ENCODE measurements at places on chromosomes 3 and 15.

DNA sequence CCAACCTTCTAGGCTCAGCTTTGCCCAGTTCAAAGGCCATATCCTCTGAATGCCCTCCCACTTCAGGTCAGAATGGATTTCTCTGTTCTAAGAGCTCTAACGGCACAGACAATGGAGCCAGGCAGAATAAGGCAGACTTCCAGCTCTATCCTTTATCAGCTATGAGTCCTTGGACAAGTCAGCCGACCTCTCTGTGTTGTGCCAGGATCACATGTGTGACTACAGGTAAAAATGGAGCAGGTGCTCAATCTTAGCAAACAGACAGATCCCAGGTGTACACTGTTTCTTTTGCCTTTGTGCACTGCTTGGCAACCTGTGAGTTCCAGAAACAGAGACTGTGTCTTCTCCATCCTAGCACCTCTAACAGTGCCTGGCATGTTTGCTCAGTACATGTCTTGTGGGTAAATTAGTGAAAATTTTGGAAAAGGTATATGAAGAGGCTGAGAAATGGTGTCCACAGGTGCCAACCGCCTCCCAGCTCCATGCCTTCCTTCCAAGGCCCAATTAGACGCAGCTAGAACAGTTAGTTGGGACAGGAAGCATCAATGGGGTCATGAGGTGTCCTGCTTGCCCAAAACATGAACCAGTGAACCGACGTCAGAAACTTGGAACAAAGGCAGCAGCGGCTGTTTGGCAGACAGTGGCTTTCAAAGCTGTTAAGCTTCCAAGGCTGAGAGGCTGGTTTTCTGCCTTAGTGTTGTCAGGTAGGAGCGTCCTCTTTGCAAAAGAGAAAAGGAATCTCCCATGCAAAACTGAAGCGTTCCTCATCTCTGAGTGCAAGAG is 28.7 kb downstream of the TLE3 start:
- DNase-seq: no peak

GRCh38 chr15:36898536-36899126 is 201.7 kb downstream of the MEIS2 start:
- no peak for DNase-seq

- peak; percentile 37 for DNase-seq
These were observed 85.8 kb downstream of the THBS1 start for GRCh38 chr15:39666677-39667076.

DNA sequence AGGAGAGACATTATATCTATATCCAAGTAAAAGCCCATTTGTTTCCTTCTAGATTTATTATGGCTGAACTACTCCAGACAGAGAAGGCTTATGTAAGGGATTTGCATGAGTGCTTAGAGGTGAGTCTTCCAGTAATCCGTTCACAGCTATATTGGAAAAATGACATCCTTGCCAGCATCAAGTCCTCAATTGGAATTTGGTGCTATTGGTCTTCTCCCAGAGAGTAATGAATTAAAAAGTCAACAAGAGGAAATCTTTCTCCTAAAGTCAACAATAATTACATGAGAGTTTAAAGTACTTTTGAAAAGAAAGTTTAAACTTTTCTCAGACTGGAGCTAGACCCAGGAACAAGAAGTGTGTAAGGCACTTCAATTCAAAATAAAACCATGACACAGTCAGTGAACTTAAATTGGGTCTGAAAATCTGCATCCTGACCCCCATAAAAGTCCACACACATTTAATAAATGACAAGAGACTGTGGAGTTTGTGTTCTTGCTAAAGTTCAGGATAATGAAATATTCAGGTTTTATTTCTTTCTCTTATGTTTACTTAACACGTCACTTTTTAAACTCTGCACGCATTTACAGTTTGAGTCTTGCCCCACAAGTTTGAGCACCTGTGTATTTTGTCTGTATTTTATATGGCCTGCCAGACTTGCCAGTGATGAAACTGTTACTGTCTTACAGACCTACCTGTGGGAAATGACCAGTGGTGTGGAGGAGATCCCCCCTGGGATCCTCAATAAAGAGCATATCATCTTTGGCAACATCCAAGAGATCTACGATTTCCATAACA is 268.2 kb upstream of the UMPS start:
- DNase-seq: no peak

DNA sequence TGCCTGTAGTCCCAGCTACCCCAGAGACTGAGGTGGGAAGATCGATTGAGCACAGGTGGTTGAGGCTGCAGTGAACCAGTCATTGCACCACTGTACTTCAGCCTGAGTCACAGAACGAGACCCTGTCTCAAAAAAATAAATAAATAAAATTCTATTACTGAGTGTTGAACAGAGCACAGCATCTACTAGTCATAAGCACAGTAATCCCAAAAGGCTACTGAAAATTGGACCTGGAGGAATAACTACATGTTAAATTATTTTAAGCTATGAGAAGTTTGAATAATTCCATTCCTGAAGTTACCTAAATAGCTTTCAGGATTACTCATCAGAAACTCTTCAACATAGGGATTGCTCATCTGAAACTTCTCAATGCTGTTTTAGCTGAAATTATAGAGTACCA is 43.4 kb downstream of the ARMC8 start:
- DNase-seq: peak; percentile 25

- DNase-seq: peak; percentile 51
These were observed 39.5 kb upstream of the FMN1 start for GRCh38 chr15:33234020-33234461.

DNA sequence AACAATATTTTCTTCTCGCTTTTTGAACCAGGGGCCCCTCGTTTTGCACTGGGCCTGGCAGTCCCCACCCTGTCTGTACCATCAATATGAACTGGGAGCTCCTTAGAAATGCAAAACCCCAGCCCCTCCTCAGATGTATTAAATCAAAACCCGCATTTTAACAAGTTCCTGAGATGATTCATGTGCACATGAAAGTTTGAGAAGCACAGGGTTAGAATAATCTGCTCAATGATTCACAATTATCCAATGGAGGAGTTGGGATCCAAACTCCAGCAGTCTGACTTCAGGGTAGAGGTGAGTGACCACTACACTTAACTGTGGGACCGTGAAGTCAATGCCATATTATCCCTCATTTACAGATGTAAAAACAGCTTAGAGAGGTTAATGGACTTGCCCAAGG is 256.4 kb downstream of the IGSF11 start:
- no peak for DNase-seq

DNA sequence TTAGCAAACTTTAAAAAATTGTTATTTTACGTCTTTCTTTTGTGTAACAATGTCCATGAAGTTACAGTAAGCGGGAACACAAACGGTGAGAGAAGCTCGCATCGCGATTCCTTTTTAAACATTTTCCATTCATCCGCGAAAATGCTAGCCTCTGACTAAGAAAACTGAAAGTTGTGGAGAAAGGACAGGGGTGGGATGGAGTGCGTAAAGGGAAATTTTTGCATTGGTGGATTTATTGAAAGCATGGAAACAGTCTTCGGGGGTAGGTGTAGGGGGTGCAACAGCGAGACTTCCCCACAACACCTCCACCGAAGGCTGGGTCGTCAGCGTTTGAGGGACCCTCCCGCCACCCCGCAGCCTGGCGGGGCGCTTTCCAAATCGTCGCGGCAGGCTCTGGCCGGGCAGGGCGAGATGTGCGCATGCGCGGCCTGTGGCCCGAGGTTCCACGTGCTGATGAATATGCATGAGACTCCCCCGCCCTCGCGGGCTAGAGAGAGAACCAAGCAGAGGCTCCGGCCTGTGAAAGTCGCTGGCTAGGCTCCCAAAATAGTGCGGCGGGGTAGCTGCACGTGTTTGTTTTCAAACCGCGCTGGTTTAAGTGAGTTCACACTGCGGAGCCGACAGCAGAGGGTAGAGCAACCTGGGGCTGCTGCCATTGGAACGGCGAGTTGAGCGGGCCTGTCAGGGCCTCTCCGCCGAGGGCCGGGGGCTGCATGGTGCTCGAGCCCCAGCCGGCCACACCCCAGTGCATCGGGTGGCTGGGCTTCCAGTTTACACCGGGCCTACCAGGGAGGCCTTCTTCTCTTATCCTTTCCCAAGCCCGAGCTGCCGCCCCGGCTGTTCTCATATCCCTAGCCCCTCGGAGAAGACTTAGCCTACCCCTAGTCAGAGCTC is 9.9 kb downstream of the ZIC1 start:
- DNase-seq: no peak

DNA sequence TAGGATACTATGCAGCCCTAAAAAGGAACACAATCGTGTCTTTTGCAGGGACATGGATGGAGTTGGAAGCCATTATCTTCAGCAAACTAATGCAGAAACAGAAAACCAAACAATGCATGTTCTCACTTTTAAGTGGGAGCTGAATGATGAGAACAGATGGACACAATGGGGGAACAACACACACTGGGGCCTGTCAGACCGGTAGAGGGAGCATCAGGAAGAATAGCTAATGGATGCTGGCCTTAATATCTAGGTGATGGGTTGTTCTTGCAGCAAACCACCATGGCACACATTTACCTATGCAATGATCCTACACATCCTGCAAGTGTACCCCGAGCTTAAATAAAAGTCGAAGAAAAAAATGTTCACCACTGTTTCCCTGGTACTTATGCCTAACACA is 17.5 kb downstream of the SENP7 start:
- DNase-seq: no peak

DNA sequence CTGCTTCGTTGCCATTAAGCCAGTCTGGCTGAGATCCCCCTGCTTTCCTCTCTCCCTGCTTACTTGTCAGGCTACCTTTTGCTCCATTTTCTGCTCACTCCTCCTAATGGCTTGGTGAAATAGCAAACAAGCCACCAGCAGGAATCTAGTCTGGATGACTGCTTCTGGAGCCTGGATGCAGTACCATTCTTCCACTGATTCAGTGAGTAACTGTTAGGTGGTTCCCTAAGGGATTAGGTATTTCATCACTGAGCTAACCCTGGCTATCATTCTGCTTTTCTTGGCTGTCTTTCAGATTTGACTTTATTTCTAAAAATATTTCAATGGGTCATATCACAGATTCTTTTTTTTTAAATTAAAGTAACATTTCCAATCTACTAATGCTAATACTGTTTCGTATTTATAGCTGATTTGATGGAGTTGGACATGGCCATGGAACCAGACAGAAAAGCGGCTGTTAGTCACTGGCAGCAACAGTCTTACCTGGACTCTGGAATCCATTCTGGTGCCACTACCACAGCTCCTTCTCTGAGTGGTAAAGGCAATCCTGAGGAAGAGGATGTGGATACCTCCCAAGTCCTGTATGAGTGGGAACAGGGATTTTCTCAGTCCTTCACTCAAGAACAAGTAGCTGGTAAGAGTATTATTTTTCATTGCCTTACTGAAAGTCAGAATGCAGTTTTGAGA is 25.0 kb downstream of the CTNNB1 start:
- DNase-seq: peak; percentile 75

- no peak for DNase-seq
These were observed 557 bp downstream of the TFG start for GRCh38 chr3:100709842-100710260.

GRCh38 chr15:101357885-101358284 is 62.8 kb upstream of the SNRPA1 start:
- DNase-seq: no peak

DNA sequence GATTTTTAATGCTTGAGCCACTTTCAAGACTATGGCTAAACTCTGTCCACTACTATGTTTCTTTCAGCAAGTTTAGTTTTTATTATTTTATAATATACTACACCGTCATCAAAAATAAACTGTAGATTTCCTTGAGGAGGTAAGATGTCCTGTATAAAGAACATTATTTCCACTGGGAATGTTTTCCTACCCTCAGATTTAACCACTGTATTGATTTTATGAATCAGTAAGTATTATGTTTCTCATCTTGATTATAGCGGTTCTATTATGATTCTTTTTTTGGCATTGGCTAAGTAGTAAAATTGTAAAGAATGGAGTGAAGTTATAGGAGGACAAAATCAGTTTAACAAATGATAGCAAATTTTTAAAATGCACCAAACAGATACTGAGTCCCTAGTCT is 44.4 kb downstream of the ADAM10 start:
- no peak for DNase-seq

GRCh38 chr3:141804778-141805639 is 41.8 kb downstream of the GRK7 start:
- DNase-seq: no peak

GRCh38 chr3:134430950-134431445 is 54.8 kb downstream of the ANAPC13 start:
- no peak for DNase-seq

- no peak for DNase-seq
These were observed 590.7 kb upstream of the SGO1 start for GRCh38 chr3:20776692-20777091.

DNA sequence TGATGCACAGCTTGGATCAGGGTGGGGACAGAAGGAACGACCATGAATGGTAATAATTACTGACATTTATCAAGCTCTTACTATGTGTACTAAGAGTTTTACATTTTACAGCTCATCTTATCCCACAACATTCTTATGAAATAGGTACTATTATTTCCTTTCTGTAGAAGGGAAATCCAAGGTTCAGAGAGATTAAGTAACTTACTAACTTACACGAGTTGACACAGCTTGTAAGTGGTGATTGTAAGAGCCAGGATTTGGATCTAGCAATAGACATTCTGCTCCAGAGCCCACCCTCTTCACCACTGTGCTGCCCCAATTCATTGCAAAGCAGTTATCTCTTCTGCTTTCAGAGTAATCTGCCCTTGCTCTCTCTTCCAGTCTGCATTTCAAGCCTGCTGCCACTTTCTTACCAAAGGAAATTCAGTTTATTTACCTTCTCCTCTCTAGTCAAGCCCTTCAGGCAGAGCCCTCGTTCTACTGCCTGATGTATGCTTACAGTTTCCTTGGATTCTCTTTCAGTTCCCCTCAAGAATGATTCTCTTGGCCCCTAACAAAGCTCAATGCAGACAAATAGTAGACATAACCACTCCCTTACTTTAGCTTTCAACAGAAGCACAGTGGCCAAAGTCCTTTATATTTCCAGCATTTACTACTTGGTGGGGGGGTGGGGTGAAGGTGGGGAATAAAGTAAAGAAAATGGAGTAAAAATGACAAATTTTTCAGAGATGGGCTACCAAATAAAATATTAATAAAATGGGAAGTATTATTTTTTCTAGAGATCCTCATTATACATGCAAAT is 65.8 kb downstream of the ATP8B4 start:
- DNase-seq: no peak

DNA sequence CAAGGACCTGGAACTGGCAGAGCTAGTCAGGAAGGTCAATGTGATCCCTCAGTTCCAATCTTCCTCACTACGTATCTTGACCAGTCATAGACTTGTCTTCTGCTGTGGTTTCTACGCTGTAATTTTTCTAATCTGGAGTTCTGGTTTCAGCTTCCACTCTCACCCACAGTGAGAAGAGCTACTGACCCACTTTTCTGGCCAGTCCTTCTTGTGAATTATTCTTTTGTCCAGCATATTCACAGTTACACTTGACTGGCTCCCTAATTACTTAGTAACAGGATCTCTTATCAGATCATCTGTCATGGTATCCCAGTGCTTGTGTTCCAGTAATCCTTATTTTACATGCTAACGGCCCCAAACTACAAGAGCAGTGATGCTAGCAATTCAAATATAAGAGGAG is 72.4 kb upstream of the MME start:
- no peak for DNase-seq
